ENCODE measurements at places on chromosomes 11 and 22. TPM values are rescaled to one million over a fixed set of nuclear protein-coding genes. Genes with fewer than 3 reads are reported as not detected.

DNA sequence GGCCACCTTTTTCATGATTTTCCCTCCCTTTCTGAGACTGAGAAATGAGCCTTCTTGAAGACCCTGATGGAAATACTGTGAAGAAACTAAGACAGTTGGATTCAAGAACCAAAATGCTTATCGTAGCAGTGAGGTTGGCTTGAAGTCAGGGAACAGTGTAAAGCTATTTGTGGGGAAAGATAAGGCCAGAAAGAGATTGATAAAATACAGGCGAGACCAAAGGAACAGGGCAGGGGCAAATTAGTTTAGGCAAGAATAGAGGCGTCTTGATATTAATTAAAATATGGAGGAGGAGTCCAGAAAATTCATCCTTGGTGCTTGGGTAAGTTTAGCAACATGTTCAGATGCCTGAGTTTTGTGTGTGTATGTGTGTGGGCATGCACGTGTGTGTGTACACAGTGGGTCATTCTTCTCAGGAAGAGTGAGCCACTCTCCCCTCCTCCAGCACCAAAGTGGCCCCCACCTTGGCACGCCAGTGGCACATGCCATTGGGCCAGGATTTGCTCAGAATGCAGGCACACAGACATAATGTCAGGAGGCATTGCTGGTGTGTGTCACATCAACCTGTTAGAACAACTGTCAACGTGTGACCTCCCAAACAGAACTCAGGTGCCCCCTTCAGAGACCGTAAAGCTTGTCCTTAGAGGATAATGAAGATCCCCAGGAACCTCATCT lies 3.9 kb upstream of the EHF start:
- H3K27me3 ChIP-seq = no peaks in the 10 kb centered on the region
- DNase-seq = no peak
- H3K27ac ChIP-seq = no peak overlapping the region

- H3K4me3 ChIP-seq = no peak overlapping the region
- H3K27me3 ChIP-seq = no peaks in the 10 kb centered on the region
- no peak overlapping the region for H3K27ac ChIP-seq
- no peak for DNase-seq
- peaks cover 6% of the 10 kb centered on the region for H3K4me1 ChIP-seq
- H3K36me3 ChIP-seq = peaks cover 8% of the 10 kb centered on the region
These were observed 23.3 kb downstream of the NTM start for GRCh38 chr11:131393691-131394090.

GRCh38 chr11:76777305-76777704 lies 5.9 kb upstream of the TSKU start:
- no peak for DNase-seq
- H3K4me1 ChIP-seq = peaks cover 6% of the 10 kb centered on the region
- no peaks in the 10 kb centered on the region for H3K27me3 ChIP-seq
- H3K27ac ChIP-seq = no peak overlapping the region

DNA sequence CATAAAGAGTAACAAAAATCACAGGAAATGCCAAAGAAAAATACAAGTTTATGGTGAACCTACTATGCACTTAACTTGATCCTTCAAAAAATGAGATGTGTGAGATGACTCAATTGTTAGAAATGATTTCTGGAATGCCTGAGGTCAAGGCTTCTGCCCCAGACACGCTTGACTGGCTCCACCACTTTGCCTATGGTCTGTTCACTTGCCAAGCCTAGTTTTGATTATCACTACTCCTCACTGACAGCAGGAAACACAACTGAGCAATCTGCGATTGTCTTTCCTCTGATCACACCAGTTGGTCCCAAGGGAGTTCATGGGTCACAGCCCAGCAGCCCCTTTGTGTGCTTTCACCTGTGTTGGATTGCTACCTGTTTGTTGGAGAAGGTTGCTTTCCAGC lies 20.6 kb upstream of the PRDM10 start:
- no peak for DNase-seq
- H3K27ac ChIP-seq = no peak overlapping the region
- no peaks in the 10 kb centered on the region for H3K27me3 ChIP-seq
- no peak overlapping the region for H3K4me3 ChIP-seq
- H3K4me1 ChIP-seq = no peaks in the 10 kb centered on the region

DNA sequence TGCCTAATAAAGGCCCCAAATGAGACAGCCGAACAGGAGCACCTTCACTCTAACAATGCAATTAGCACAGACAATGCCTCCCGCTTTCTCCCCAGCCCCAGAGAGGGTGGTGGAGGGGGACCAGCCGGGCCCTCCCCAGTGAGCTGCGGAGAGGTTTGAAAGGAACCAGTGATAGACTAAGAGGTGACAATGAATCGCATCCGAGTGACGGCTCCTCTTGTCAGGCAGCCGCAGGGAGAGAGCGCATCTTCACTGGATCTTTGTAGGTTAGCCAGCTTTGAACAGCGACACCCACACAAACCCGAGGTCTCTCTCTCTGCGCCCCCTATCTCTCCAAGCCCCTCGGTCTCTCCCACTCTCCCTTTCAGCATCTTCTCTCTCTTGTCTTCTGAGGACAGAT lies 28.0 kb downstream of the FLRT1 start:
- H3K36me3 ChIP-seq = no peaks in the 10 kb centered on the region
- H3K27me3 ChIP-seq = peaks cover 11% of the 10 kb centered on the region
- no peak overlapping the region for H3K4me3 ChIP-seq
- no peak overlapping the region for H3K27ac ChIP-seq

- no peak overlapping the region for H3K4me3 ChIP-seq
- peaks cover 13% of the 10 kb centered on the region for H3K36me3 ChIP-seq
- H3K27ac ChIP-seq = no peak overlapping the region
- H3K27me3 ChIP-seq = no peaks in the 10 kb centered on the region
- no peaks in the 10 kb centered on the region for H3K4me1 ChIP-seq
These were observed 8.0 kb downstream of the ARHGAP1 start for GRCh38 chr11:46692450-46692849.

- no peak for DNase-seq
- peak overlapping the region; percentile 99 for H3K4me3 ChIP-seq
- H3K27me3 ChIP-seq = no peaks in the 10 kb centered on the region
- no peaks in the 10 kb centered on the region for H3K4me1 ChIP-seq
- peaks cover 29% of the 10 kb centered on the region for H3K36me3 ChIP-seq
These were observed 3.9 kb downstream of the CAPRIN1 start for GRCh38 chr11:34055218-34056000.

GRCh38 chr11:71248656-71249055 lies 3.7 kb downstream of the SHANK2 start:
- peak; percentile 24 for DNase-seq
- H3K27ac ChIP-seq = no peak overlapping the region
- no peaks in the 10 kb centered on the region for H3K36me3 ChIP-seq
- H3K4me1 ChIP-seq = peaks cover 20% of the 10 kb centered on the region
- peak overlapping the region; percentile 67 for H3K4me3 ChIP-seq

DNA sequence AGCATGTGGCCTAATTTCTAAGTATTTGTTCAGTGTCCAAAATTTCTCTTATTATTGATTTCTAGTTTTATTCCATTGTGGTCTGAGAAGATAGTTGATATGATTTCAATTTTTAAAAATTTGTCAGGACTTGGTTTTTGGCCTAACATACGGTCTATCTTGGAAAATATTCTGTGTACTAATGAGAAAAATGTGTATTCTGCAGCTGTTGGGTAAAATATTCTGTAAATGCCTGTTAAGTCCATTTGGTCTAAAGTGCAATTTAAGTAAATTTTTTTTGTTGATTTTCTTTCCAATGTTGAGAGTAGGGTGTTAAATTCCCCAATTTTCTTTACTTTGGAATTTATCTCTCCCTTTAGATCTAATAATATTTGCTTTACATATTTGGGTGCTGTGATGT lies 78.3 kb downstream of the TECTA start:
- DNase-seq = no peak
- no peaks in the 10 kb centered on the region for H3K27me3 ChIP-seq
- no peak overlapping the region for H3K27ac ChIP-seq
- peaks cover 48% of the 10 kb centered on the region for H3K36me3 ChIP-seq
- no peak overlapping the region for H3K4me3 ChIP-seq

GRCh38 chr11:70713086-70713835 lies 314.9 kb downstream of the CTTN start:
- no peak overlapping the region for H3K27ac ChIP-seq
- no peaks in the 10 kb centered on the region for H3K36me3 ChIP-seq
- H3K4me1 ChIP-seq = peaks cover 2% of the 10 kb centered on the region

LPXN gene
- total RNA-seq = 1.5 TPM

KIRREL3 gene
- 0.09 TPM for total RNA-seq

DUSP8 gene
- 3.2 TPM for total RNA-seq

DEPDC7 gene
- total RNA-seq = 4.4 TPM

MTCH2 gene
- 176 TPM for total RNA-seq

RASD2 gene
- total RNA-seq = 0.53 TPM

CCDC87 gene
- total RNA-seq = 0.88 TPM

All from H9 (cell line).